ENCODE measurements at places on chromosomes 2 and 18. TPM values are rescaled to one million over a fixed set of nuclear protein-coding genes. Genes with fewer than 3 reads are reported as not detected.

RAPH1 gene
- total RNA-seq = 9.0 TPM

MOCOS gene
- 0.36 TPM for total RNA-seq

LYG2 gene
- total RNA-seq = not detected

ELMOD3 gene
- total RNA-seq = 11.9 TPM

INO80B gene
- 26.2 TPM for total RNA-seq

ASPRV1 gene
- 1.5 TPM for total RNA-seq

DSG1 gene
- total RNA-seq = not detected

HAAO gene
- total RNA-seq = 3.1 TPM

B3GNT7 gene
- 0.43 TPM for total RNA-seq

Data from activated naive CD4-positive, alpha-beta T cell treated with anti-CD3 and anti-CD28 coated beads, Interleukin-2, amount 50 U/mL, for 72 hours (primary cell).